Activated T-helper 1 cell treated with Interleukin-2 at 50 U/mL for 16 hours (primary cell): ENCODE measurements at places on chromosomes 5 and 9.

GRCh38 chr9:129102095-129102525 lies 8.5 kb downstream of the CRAT start:
- no peak for DNase-seq

GRCh38 chr5:64788156-64788555 lies 19.4 kb downstream of the CWC27 start:
- no peak for DNase-seq

- no peak for DNase-seq
These were observed 2055.0 kb upstream of the ACO1 start for GRCh38 chr9:30329431-30329830.

DNA sequence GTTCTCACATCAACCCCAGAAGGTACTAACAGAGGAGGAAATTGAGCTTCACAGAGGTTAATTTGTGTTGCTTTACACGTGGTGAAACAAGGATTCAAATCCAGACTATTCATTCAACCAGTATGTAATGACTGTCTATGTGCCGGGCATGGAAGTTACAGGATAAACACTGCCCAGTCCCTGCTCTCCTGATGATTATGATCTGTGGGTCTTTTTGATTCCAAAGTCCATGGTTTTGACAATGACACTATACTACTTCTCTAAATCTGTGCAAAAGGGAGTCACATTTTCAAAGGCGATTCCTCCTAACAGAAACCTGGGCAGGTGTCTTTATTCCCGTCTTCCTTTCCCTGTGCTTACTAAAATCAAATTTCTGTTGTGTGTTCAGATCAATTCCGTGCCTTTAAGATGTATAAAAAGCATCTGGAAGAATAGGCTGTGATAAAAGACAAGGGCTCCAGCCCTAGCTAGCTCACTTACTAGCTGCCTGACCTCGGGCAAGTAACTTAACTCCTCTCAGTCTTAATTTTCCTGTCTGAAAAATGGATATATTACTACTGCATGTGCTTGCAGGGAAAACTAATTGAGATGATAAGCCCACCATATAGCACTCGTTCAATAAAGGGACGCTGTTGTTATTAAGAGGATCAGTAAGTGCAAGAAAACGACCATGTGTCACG lies 970 bp upstream of the CREBRF start:
- no peak for DNase-seq

- no peak for DNase-seq
These were observed 178.5 kb upstream of the CDH18 start for GRCh38 chr5:20166456-20166855.

GRCh38 chr5:43193894-43194265 lies 1.9 kb downstream of the NIM1K start:
- DNase-seq, result no peak

- DNase-seq, result no peak
These were observed 70.1 kb downstream of the RGS3 start for GRCh38 chr9:113533335-113534225.

DNA sequence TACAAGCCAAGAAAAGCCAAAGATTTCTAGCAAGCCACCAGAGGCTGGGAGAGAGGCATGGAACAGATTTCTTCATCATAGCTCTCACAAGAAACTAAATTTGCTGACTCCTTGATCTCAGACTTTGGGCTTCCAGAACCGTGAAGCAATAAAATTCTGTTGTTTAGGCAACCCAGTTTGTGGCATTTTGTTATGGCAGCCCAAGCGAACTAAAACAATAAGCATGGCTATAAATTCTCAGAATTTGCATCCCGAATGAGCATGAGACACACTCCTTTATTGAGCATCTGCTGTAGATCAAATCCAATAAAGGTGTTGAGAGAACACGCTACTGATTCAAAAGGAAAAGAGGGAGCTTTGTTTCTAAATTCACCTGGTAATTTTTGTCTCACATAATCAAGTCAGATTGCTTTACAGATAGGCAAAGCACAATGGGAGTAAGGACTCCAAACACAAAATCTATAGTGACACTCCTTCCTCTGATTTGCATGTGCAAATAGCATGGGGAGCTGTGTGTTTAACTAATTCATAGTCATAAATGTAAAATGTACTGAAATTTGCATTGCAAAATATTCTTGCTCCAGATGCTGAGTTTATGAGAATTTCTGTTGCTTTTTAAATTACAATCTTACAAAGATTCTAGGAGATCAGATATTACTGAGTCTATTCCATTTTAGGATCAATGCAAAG lies 308.7 kb downstream of the MED10 start:
- DNase-seq, result no peak

- no peak for DNase-seq
These were observed 1.1 kb upstream of the PTPN3 start for GRCh38 chr9:109499093-109499630.

DNA sequence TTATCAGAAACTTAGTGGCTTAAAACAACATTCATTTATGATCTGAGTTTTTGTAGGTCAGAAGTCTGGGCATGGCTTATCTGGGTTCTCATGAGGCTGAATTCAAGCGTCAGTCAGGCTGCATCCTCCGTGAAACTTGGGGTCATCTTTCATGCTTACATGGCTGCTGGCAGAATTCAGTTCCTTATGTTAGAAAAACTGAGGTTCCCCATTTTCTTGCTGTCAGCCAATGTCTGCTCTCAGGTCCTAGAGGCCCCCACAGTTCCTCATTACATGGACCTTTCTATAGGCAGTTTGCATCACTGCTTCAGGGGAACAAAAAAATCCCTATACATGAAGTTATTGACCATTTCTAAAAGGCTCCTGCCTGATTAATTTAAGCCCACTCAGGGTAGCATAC lies 83.8 kb upstream of the NMUR2 start:
- no peak for DNase-seq

DNA sequence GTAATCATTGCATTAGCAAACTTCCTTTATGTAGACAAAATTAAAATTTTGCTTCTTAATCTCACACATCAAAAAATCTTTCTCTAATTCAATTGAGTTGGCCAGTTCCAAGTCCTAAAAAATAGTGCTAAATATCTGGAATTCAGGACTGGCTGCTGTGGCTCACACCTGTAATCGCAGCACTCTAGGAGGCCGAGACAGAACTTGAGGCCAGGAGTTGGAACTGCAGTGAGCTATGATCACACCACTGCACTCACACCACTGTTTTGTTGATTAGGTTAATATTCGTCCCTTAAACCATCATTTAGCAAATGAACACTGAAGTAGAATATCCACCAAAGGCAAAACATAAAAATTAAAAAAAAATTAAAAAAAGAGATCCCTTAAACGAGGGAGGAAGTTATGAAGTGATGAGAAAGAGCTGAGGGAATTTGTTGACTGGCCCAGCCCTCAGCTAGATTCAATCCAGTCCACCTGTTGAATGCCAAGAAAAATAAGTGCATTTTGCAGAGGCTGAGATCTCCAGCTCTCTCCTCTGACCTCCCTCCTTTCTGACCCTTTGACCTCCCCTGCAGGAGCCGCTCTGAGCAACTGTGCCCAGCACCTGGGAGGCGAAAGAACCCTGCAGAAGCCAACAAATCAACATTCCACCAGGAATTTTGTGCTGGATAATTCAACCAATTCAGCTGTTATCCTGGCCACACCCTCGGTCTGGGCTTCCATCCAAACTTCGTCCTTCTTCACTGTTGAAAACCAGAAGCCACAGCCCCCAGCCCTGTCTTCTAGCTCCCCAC lies 96.8 kb downstream of the OR2K2 start:
- no peak for DNase-seq

GRCh38 chr5:14440582-14441431 lies 140.8 kb upstream of the OTULINL start:
- DNase-seq, result no peak

- DNase-seq, result no peak
These were observed 67.8 kb upstream of the SLC1A1 start for GRCh38 chr9:4422495-4422894.
